ENCODE measurements at places on chromosomes 1 and 21.

GRCh38 chr1:224245188-224245587 is 62.1 kb downstream of the DEGS1 start:
- DNase-seq, result no peak

DNA sequence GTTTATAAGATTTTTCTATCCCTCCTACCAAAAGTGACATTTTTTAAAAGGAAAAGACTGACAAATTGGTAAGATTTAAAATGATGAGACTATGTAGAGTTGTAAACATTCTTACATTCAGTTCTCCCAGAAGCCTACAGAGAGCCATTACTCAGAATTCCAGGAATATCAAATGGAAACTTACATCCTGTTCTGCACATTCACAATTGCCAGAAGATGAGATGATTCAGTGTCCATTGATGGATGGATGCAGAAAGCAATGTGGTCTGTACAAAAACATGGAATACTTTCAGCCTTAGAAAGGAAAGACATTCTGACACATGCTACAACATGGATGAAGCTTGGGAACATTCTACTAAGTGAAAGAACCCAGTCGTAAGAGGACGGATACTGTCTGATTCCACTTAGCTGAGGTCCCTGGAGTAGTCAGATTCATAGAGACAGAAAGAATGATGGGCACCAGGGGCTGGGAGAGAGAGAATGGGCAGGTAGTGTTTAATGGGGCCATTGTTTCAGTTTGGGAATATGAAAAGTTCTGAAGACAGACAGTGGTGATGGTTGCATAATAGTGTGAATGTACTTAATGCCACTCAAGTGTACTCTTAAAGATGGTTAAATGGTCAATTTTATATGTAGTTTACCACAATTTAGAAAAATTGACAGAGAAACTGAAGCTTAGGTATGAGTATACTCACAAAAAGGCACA is 16.6 kb downstream of the MX1 start:
- no peak for DNase-seq

DNA sequence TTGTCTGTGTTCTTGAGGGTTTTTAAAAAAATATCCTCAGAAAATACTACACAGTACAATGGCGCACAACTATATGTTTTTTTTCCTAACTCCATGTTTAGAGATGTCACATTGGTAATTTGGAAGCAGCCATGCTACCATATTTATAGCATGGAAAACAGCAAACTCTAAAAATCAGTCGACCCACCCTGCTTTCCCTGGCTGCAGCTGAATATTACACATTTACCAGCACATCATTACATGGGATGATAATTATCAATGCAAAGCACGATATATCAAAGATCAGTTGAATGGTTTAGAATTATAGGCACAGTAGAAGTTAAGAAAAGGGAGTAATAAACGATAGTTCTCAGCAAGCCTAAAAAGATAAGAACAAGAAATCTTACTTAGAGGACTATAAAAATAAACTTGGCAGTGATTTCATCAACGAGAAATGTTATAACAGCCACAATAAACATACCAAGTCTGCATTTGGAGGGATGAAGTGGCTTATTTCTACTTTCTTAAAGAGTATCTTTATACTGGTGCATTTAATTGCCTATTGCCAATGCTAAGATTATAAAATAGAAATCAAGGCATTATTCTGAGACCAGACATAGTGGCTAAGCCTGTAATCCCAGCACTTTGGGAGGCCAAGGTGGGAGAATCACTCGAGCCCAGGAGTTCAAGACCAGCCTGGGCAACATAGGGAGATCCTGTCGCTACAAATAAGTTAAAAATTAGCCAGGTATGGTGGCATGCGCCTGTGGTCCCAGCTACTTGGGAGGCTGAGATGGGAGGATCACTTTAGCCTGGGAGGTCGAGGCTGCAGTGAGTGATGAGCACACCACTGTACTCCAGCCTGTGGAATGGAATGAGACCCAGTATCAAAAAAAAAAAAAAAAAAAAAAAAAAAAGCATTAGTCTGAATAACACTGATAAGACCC is 43.4 kb downstream of the WDR64 start:
- no peak for DNase-seq

GRCh38 chr1:222927031-222927430 is 112.2 kb downstream of the DISP1 start:
- DNase-seq, result peak; percentile 68
